Hypothalamus (tissue), 51 donors: ENCODE measurements at places on chromosomes 7 and 10.

DNA sequence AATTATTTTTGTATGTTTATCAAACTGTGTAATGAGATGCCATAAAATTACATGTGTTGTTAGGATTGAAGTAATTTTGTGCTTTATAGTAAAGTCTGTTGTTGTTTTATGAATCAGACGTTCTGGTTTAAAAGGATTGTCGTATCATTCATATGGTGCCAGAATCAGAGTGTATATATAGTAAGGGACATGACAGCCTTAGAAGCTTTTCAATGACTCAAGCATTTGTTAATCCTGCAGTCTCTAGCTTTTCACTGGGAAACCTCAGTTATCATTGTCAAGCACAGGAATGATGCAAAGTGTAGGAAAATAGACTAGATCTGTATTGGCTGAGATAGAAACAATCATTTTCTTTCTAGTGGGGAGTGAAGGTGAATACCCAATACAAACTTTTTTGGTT is 57.5 kb downstream of the TRRAP start:
- DNase-seq, result no peak

DNA sequence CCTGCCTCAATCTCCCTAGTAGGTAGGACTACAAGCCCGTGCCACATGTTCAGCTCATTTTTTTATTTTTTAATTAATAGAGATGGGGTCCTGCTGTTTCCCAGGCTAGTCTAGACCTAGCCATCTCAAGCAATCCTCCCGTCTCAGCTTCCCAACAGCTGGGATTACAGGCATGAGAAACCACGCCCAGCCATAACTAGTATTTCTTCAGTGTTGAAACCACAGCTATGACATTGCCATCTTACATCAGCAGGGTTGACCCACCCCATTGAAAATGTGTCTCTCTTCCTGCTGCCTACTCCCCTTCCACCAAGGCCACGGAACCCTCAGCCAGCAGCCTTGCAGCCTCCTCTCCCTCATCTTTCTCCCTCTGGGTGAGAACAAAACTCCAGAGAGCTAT is 62.1 kb upstream of the ZNF746 start:
- no peak for DNase-seq

DNA sequence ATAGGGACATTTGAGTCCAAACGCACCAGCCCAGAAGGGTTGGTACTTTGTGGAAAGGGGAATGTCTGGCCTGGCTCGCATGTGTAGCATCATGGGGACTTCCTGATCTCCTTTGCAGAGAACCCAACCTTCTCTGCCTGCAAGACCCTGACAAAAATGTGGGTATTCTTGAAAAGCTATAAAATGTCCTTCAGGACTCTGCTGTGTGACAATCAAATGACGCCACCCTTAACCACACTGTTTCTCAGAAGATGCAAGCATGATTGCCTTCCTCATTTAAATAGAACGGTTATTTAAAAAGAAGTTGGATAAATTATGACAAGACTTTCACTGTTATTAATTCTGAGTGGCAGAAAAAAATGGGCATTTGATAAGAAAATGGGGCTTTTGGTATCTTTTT is 15.1 kb upstream of the GPR15LG start:
- DNase-seq, result no peak

GRCh38 chr10:101817337-101818118 is 716 bp downstream of the OGA start:
- no peak for DNase-seq

GRCh38 chr10:22501413-22501812 is 156.1 kb downstream of the SPAG6 start:
- no peak for DNase-seq

DNA sequence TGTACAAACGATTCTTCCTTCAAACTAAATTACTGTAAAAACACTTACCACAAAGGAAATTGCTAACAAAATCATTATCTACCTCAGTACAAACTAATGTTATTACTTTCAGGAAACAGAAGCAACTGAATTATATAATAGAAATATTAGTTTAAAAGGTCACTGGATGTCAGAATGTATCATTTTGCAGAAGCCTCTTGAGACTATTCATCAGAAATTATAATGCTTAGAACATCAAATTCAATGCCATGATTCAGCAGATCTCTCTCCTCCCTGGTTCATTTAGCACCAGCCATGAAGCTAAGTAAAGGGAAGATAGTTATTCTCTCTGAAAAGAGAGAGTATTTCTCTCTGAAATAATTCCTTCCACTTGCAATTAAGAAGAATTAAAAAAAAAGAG is 223.3 kb downstream of the IMMP2L start:
- DNase-seq, result no peak

- DNase-seq, result peak; percentile 32
Observed at GRCh38 chr7:24963218-24963617, 16.8 kb downstream of the OSBPL3 start.

- DNase-seq, result no peak
Observed at GRCh38 chr10:119383174-119383856, 159.2 kb downstream of the RGS10 start.

DNA sequence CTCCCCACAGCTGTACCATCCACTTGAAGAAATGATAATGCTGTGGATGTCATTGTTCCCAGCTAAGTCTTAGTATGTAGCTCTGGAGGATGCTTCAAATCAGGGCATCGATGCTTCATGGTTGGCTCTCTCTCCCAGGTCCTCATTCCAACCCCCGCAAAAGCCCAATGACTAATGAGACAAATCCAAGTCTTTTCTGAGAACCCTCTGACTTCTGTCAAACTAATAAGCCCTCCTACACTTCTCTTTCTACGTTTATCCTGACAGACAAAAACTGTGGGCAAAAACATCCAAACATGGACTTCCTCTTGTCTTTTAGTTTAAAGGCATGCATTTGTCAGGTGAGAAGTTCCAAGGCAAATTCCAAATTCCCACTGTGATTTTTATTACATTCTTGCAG is 260.4 kb upstream of the TAC1 start:
- no peak for DNase-seq

GRCh38 chr10:88415533-88416130 is 167.5 kb downstream of the RNLS start:
- DNase-seq, result no peak

DNA sequence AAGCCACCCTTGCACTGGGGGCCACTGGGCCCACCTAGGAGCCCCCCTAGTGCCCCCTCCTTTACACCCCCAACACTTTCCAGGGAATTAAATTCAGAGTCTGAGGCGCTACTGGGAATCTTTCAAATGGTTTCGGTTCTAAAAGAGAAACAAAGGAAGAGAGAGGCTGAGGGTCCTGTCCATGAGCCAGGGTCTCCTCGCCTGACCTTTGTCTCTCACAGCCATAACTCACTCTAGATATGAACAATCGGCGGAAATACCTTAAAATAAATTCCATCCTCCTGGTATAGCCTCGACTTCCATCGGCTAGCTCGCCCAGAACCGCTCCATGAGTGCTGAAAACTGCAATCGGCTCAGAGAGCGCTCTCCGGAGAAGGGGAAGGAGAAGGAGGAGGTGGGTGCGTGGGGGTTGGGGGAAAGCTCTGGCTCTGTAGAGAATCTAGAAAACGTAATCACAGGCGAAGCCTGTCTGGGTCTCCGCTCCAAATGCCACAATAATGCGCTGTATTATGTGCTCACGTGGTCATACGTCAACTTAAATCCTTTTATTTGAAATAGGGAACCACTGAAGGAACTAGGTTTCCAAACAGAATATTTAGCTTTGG is 12.6 kb downstream of the HOXA4 start:
- no peak for DNase-seq
